Activated naive CD4-positive, alpha-beta T cell treated with Interleukin-2 at 50 U/mL for 16 hours (primary cell): ENCODE measurements at places on chromosomes 3 and 15.

- DNase-seq: no peak
These were observed 123.9 kb upstream of the GRM7 start for GRCh38 chr3:6736836-6737629.

DNA sequence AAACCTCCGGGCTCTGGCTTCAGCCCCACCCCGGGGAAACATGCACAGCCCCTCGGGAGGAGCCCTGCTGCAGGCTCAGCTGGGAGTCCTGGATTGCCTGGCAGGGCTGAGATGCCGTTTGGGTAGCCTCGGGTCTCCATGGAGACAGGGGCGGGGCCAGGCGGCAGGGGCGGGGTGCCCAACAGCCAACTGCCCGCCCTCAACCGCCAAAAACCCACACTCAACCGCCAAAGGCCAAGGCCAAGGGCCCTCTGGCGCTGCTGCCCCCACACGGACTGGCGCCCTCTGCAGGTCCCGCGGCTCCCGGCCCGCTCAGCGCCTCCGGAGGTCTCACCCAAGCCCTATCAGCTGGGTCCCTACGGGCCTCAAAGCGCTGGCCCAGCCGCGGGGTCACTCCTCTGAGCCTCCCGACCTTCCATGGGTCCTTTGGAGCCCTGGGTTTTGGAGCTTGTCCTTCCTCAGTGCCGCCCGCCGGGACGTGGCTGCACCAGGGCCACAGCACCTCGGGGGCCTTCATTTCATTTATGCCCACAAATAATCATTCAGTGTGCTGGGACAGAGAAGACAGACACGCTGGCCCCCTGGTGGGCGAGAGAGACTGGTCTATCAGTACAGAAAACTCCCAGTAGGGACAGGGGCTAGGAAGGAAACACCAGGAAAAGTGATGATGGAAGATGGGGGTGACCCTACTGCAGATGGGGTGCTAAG, 33.5 kb upstream of the ACAD9 start:
- DNase-seq: peak; percentile 85

DNA sequence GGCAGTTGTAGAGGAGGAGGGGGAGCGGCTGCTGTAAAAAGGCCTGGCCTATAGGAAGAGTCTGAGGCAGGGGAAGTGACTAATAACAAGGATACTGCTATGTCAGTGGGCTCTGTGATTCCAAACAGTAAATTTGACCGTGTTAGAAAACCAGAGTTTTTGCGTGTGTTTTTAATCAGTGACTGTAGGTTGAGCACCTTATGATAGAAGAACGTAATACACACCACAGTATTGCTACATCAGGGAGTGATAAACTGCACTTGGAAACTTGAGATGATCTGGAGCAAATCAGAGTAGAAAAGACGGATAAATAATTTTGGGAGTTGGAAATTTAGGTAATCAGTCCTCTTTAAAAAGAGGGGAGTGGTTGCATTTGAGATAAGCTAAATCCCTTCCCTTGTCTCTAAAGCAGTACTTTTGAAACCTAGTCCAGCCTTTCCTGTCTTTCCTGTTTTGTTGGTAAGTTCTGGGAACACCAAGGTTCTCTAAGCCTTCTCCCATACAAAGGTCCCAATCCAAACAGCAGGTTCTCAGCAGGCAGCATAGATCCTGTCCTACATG, 130.5 kb upstream of the NR2E3 start:
- DNase-seq: no peak

DNA sequence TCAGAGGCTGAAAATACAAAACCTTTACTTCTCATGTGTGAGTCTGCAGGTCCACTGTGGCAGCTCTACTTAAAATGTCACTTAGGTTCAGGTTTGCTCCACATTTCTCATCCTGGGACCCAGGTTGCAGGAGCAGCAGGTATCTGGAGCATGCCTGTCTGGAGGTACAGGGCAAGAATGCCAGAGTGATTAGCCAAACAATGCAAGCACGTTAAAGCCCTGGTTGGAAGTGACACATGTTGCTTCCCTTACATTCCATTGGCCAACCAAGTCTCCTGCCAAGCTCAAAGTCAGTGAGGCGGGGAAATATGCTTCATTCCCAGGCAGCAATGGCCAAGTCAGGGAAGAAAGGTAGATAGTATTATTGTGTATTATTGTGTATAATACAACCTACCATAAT, 76.8 kb upstream of the ARL6 start:
- no peak for DNase-seq

DNA sequence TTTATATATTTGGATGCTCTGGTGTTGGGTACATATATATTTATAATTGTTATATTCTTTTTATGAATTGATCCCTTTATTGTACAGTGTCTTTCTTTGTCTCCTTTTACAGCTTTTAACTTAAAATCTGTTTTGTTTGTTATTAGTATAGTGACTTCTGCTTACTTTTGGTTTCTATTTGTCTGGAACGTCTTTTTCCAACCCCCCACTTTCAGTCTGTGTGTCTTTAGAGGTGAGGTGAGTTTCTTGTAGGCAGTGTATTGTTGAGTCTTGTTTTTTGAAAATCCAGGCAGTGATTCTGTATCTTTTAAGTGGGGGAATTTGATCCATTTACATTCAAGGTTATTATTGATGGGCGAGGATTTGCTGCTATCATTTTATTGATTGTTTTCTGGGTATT, 62.0 kb downstream of the AP4E1 start:
- DNase-seq: no peak

- DNase-seq: no peak
These were observed 46.6 kb upstream of the SERPINI2 start for GRCh38 chr3:167520266-167521005.
